ENCODE measurements at places on chromosomes 7 and 10.

GRCh38 chr10:63574011-63574410 is 52.8 kb downstream of the REEP3 start:
- DNase-seq = no peak

DNA sequence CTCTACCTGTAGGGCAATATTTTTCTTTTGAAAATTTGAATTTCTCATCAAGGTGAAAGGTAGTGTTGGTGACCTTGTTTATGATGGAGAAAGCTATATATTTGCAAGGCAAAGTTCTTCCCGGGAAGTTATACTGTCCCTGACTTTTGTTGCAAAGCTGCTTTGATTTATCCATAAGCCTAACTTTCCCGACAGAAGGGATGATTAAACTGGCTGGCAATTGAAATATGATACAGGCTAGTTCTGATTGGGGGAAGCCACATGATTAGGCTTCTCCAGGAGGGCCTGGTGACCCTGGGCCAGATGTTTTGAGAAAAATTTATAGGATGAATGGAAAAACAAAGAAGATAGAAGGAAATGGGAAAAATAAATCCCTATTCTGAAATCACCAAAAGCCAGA is 215.5 kb downstream of the ACTR3B start:
- DNase-seq = no peak

- DNase-seq = no peak
These were observed 590.6 kb upstream of the IGFBP3 start for GRCh38 chr7:46511442-46512215.

DNA sequence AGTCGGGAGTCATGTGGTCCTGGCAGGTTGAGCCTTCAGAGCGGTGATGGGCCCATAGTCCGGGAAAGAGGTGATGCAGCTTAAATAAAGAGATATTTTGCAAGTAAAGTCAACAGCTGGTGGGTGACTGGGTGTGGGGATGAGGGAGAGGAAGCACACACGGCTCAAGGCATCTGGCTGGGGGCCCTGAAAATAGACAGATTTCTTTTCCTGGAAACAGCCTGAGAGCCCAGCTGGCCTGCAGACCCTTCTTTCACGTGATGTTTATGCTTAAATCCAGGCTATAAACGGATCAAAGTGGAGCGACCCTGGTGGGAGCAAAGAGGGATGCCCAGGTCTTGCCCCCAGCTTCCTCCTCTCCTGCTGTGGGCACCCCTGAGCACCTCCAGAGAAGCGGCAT is 149.1 kb downstream of the TEX36 start:
- no peak for DNase-seq

GRCh38 chr10:80046629-80047441 is 31.6 kb upstream of the TMEM254 start:
- no peak for DNase-seq

DNA sequence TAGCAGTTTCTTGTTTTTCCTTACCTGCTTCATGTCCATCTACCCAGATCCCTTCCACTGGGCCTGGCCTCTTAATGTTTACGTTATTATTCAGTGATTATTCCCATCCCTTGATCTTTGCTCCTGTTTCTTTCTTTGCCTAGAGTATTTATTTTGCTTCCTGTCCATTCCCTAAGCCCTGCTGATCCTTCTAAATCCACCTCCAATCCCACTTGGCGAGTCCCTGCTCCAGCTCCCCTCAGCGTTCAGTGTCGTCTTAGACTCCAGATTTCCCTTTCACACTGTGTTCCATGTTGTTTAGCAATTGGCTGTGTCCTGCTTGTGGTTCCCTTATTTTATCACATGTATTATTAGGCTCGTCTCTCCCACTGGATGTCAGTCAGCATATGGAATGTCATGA is 7.3 kb downstream of the PPP2R2D start:
- DNase-seq = no peak

DNA sequence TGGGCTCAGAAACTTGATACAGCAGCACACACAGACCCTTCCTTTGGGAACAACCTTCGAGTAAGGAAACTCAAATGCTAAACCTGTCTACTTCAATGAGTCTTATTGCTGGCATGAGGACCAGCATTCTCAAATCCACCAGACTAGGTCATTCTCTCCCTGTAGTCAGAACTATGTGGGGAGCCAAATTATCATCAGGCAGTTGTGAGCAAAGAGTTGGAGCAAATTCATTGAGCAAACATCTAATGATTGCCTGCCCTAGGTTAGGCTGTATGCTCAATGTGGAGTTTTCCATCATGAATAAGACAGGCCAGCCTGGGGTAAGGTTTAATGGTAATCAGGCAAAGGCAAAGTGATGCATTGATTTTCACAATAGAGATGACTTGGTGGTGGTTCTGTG is 3.6 kb downstream of the EPDR1 start:
- no peak for DNase-seq

GRCh38 chr10:3537518-3537917 is 247.5 kb downstream of the KLF6 start:
- DNase-seq = no peak

GRCh38 chr10:78742730-78743615 is 325.8 kb upstream of the ZMIZ1 start:
- no peak for DNase-seq

DNA sequence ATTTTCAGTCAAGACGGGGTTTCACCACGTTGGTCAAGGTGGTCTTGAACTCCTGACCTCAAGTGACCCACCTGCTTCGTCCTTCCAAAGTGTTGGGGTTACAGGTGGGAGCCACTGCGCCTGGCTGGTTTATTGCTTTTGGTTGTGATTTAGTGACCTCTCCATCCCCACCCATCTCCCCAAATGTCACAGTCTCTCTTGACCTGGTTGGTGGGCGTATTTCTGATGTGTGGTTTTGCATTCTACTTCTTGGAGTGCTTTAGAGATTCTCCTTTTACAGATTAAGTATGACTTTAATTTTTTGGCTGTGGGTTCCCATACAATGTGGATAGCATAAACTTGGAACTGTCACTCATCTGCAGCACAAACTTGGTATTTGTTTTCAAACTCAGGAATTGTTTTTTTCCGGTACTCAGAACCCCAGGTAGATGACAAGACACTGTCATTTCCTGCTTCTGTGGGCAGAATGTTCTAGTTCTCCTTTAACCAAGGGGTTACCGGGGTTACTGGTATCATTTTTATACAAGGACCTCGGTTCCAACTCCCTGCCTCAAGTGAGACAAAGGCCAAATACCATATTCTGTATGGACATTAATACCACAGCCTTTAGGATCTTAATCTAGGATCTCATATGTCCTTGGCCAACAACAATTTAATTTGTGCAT is 50.5 kb downstream of the MRC1 start:
- no peak for DNase-seq

DNA sequence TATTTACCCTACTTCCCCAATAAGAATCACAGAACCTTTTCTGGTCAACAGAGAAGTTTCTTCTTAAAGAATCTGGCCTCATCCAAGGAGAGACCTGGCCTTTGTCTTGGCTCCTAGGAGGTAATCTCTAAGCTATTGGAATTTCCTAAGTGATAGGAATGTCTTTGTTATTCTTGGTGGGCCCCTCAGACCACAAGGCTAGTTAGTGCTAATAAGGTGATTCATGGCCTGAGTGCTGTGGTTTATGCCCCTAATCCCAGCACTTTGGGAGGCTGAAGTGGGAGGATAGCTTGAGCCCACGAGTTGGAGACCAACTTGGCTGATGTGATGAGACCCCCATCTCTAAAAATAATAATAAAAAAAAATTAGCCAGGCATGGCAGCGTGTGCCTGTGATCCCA is 60.0 kb upstream of the CYP2C18 start:
- no peak for DNase-seq

DNA sequence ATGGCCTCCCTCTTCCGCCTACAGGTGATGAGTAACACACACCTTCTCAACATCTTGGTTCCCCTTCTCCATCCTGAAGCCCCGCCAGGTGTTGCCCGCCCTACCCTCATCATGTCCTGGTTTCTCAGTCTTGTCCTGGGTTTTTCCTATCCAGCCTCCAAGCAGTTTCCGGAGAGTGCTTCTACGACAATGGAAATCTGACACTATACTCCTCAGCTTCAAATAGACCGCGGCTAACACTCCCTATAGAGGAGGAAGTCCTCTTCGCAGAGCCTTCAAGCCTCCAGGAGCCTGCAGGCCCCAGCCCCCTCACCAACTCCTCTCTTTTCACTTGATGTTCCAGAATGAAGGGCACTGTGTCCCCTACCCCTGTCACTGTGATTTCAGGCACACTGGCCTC is 147.4 kb downstream of the PRPF18 start:
- DNase-seq = no peak

GRCh38 chr7:80309971-80310549 is 175.4 kb downstream of the GNAI1 start:
- no peak for DNase-seq

- DNase-seq = no peak
These were observed 275.1 kb upstream of the FZD1 start for GRCh38 chr7:90988996-90989765.

- DNase-seq = no peak
These were observed 125.7 kb upstream of the CDK1 start for GRCh38 chr10:60652628-60653027.

GRCh38 chr10:120278069-120278468 is 179.0 kb upstream of the PLPP4 start:
- DNase-seq = no peak

GRCh38 chr7:2974093-2974819 is 69.4 kb downstream of the CARD11 start:
- no peak for DNase-seq

DNA sequence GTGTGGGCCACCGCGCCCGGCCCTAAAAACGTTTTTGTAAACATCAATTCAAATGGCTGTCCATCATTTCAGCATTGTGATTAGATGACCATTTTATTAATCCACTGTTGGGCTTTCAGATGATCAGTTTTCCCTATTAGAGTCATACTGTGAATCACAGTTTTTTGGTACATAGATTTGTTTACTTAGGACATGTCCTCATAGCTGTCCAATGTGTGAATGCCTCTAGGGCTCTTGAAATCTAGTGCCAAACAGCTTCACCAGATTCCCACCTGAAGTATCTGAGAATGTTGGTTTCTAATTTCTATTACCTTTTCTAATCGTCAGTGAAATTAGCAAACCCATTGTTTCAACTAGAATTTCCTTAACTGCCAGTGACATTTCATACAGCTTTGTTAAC is 66.8 kb downstream of the UPF2 start:
- DNase-seq = no peak

GRCh38 chr7:147412109-147412508 is 1178.5 kb upstream of the C7orf33 start:
- no peak for DNase-seq

GRCh38 chr7:95730493-95731280 is 41.7 kb upstream of the DYNC1I1 start:
- no peak for DNase-seq

DNA sequence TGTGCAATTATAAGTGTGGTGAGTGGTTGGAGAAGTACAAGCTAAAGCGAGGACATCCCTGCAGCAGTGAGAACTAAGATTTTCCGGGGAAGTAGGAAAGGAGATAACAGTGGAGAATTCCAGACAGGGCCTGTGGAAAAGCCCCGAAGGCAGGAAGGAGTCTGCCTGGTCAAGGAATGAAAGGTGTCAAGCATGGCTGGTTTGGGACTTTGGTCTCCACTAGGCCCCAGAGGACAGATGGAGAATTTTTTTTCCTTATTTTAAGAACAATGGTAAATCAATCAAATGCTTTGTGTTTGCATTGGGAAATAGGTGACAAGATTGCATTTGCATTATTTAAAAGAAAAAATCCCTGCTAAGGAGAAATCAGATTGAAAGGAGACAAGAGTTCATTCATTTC is 3.2 kb upstream of the CEP55 start:
- no peak for DNase-seq

DNA sequence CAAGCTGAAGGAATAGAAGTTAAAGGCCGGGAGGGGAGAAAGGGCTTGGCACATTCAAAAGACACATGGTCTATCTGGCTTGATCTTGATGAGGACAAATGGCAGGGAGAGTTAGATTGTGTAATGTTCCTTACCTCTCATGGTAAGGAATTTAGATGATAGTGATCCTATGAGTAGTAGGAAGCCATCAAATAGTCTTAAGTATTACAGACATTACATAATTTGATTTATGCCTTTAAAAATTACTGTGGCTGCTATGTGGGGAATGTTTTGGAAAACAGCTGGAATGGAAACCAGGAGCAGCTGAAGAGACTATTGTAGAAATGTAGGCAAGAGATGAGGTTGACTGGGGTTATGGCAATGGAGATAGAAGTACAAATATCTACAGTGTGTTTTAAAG is 351.3 kb upstream of the BMPER start:
- no peak for DNase-seq

- DNase-seq = no peak
These were observed 798 bp upstream of the AUTS2 start for GRCh38 chr7:69597278-69598076.

DNA sequence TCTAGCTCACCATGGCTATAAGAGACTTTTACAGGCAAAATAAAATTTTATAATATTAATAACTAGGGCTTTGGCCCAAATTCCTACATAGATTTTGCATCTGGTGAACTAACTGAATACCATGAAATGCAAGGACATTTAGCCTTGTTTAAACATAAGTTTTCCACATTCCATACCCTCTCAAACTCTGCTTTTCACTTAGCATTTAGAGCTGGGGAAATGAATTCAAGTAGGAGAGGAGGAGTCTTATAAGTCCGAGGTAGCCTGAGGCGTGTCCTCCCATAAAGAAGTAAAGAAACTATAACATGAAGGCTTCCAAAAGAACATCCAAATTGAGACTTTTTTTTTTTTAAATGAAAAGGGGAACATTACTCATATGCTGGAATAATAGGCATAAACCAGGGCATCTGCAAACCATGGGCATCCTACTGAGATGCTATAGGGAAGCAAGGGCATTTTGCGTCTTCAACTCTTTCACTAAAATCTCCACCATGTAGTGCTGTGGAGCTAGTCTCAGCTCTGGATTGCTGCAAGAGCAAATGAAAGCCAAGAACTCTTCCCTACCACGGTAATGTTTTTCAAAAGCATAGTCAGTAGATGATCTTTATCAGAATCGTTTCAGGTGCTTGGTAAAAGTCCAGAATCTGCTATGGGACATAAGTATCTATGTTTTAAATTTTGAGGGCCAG is 79.1 kb downstream of the PALS2 start:
- no peak for DNase-seq

DNA sequence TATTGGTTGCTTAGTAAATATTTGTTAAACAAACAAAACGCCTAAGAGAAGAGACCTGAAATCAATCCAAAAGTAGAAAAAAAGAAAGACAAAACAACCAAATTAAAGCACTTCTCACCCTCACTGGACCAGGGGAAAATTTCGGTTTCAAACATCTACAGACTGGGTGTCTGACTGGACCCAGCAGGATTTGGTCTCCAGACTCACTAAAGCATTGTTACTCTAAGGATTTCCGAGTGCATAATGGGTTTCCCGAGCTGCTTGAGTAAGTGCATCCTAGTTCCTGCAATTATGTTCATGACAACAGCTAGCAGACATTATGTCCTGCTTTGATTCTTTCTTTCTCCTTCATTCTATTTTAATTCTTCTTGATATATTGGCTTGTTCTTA is 51.8 kb upstream of the FAM3C start:
- no peak for DNase-seq

GRCh38 chr10:76774987-76775603 is 862.5 kb downstream of the KCNMA1 start:
- no peak for DNase-seq

Data from urinary bladder (tissue), 4 donors.